ENCODE measurements at places on chromosomes 16 and 17.

- DNase-seq = no peak
Measured at GRCh38 chr16:535446-536405, 8.2 kb downstream of the CAPN15 start.

DNA sequence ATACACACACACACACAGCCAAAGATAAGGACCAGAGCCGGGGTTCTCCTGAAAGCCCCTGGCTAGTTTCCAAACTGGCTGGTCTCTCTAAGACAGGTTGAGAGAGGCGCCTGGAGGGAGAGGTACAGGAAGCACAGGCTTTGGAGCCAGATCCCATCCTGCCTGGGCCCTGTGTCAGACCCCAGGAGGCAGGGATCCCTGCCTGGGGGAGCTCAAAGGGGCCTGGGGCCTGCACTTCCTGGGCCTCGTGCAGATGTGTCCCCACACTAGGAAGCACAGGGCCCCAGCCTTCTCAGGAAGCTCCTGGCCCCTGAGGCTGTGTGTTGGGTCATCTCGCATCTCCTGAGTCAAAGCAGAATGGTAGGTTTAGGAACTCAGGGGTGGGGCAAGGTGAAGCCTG is 16.0 kb downstream of the SLC5A10 start:
- DNase-seq = no peak

- DNase-seq = no peak
Measured at GRCh38 chr16:11624636-11625607, 38.2 kb upstream of the LITAF start.

DNA sequence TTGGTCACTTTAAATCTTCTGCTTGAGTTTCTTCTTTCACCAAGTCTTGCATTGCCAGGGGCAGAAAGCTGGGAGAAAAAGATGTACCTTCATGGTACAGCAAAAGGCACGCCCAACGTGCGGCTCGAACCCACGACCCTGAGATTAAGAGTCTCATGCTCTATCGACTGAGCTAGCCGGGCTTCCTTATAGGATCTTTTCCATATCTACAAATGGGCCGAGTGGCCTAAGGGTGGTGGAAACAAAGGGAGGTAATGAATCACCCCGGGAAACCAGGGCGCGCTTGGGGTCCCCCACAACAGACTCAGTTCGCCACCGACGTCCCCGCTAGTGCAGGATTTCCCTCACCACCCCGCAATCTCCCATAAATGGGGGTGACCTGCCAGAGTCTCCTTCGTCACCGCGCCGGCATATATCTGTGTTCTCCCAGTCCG is 7.5 kb upstream of the OR1F1 start:
- DNase-seq = no peak

GRCh38 chr16:82761858-82762257 is 135.1 kb downstream of the CDH13 start:
- DNase-seq = no peak

DNA sequence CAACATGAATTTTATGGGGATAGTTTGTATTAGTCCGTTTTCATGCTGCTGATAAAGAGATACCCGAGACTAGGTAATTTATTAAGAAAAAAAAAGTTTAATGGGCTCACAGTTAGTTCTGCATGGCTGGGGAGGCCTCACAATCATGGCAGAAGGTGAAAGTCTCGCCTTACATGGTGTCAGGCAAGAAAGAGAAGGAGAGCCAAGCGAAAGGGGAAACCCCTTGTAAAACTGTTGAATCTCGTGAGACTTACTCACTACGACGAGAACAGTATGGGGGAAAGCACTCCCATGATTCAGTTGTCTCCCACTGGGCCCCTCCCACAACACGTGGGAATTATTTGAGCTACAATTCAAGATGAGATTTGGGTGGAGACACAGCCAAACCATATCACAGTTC is 181.5 kb downstream of the PRKCA start:
- no peak for DNase-seq

GRCh38 chr17:80035937-80036714 is at the start of gene CCDC40:
Gene CCDC40 (plus strand): TSS chr17:80036642. CDS start chr17:80036663, 21 bp downstream.
- DNase-seq = peak; percentile 75

GRCh38 chr16:54493594-54493993 is 207.0 kb upstream of the IRX3 start:
- DNase-seq = no peak

DNA sequence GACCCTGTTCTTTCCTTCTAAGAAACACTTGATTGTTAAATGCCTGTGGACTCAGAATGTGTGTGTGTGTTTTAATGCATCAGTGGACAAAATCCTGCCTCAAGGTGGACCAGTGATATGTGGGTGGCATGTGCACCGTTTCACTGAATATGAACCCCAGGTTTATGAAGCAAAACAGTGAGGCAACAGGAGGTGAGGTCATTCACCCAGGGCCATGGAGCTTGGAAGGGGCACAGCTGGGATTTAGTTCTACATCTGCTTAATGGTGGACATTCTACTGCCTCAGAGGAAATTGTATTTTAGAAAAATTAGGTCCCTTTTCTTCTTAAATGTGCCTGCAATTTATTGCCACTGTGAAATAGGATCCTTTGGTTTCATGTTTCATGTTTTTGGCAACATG is 549.5 kb upstream of the EEF2KMT start:
- DNase-seq = no peak
